ENCODE measurements at places on chromosomes 4 and X.

- no peak for DNase-seq
Observed at GRCh38 chr4:90643156-90643555, 516.0 kb downstream of the CCSER1 start.

DNA sequence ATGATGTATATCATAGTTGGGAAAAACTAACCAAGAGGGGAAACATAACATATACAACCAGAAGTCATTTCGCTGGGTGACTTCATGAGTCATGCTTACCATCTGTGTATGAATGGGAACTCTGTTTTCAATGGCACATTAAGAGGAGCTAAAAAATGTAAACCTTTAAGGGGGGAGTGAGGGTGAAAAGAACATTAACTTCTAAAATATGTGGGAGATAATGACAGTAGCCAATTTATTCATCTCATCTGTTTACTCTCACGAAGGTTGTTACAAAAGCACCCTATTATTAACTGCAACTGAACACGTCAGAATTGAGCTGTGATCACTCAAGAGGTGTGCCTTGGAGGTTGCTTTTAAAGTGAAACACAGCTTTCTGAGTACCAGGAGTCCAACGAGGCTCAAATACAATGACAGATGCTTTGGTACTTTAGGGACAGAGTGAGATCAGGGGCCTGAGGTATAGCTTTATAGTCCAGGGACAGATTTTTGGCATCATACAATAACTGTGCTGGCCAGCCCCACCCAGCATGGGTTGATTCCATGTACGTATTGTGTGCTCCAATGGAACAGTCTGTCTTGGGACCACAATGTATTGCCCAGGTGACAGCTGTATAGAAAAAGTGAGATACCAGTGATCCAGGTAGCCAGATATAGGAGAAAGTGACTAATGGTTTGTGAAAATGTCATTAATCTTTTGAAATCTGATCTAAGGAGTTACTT lies 107.3 kb downstream of the AMMECR1 start:
- DNase-seq = no peak

DNA sequence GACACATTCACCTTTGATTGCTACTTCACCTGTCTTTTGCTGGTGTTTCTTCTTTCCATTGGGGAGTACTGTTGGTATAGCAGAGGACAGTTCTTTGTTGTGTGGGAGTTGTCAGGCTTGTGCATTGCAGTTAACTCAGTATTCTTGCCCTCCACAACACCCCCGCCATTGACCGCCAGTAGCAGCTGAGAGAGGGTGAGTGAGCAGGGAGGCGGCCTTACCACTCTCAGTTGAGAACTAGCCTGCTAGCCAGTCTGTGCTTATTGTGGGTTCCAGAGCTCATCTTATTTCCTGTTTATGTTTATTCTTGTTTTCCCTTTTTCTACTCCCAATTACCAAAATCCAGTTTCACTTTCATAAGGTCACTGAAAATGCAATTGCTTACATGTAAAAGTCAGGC lies 52.2 kb downstream of the STIM2 start:
- no peak for DNase-seq

DNA sequence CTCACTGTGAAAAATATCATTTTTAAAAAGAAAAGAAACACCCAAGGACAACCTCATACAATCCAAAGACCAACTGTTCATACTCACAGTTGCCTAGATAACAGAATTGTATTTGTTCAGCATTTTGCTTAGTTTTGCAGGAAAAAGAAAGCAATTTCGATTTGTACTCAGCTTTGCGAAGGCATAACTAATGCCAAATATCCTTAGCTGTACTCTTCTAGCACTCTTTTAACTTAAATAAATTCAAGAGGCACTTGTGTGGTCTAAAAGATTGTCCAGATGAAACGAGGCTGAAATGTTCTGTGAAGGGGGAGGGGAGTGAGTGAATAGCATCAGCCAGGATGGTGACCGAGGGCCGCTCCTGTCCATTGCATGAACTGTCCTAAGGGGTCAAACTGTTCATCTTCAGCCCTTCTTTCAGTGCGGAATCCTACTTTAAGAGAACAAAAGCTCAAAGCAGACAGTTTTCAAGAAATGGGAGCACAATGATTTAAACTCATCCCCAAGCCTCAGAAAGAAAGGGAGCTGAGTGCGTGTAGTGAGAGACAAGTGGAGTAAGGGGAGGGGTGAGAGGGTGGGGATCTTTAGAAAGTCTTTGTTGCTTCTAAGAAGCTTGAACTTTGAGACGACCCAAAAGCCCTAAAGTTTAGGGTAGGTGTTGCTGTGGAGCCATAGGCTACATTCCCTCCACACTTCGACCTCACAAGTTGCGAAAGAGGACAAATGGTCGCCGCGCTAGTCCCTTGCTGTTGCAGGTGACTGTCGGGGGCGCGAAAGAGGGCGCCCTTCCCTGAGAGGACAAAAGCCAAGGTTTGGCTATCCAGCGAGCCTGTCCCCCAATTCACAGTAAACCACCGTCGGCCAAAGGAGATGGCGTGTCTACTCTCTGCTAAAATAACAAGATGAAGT lies 4.0 kb upstream of the NEUROG2 start:
- DNase-seq = no peak

DNA sequence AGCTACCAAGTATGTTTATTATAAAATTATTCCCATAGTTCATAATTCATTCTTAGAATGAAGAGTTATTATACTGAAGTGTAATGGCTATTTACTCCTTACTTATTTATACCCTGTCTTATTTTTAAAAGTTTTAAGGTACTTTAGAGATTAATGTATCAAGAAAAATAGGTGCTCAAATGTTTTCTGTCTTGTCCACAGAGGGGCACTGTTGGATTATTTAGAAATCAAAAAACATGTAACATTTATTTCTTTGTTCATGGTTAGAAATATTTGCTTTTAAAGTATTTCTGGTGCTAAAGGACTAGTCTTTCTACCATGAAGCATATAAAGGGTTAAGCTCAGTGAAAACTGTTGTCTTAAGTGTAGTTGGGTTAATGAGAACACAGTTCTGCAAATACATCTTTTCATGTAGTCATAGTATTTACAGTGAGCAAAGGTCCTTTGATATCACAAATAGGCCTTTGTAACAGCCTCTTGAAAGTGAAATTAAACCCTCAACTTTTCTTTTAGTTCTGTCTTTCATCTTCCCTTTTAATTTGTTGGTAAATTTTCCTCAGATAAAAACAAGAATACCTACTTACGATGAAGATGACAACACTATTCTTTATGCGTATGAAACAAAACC lies 7.7 kb downstream of the SCML1 start:
- DNase-seq = no peak

GRCh38 chr4:168917138-168917779 lies 92.8 kb downstream of the CBR4 start:
- DNase-seq = no peak

DNA sequence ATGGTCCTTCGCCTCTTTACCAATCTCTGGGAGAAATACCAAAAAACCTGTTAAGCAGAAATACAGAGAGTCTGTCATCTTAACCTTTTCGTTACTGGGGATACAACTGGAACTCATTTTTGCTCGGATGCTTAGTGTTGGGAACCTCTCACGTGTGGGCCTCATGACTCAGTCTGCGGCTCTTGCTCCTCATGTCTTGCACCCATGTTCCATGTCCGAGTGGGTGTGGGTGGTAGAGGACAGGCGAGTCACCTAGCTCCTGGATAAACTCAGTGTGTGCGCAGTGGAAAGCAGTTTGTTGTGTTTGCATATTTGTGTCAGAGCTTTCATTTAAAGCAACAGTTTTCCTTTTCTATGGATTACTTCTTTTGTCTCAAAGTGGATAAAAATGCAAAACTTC lies 70.6 kb downstream of the TNIP2 start:
- DNase-seq = no peak

All from 8988T (cell line).